ENCODE measurements at places on chromosomes 7 and 10.
A peak's percentile ranks its signal among the peaks of the same experiment; 100 is the strongest.

DNA sequence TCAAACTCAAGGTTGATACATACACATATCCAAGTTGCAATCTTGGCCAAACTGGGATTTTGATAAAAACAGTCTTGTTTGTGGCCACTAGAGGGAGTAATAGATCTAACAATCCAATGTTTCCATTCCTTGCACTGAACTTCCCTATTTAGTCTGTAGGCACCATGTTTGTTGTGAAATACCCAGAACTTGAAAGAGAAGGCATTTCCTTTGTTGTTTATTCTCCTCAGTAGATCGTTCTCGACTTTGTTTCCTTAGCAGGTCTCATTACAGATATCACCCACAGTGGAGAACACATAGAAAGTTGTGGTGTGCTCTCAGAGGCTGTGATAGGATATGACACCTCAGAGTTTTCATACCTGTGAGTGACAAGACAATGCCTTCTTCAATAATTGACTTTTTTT is 70.3 kb upstream of the MXI1 start:
- DNase-seq, result no peak

- DNase-seq, result no peak
Measured at GRCh38 chr10:124227988-124228387, 134.6 kb upstream of the CHST15 start.

GRCh38 chr7:12689451-12689850 is 2.0 kb downstream of the ARL4A start:
- DNase-seq, result no peak

DNA sequence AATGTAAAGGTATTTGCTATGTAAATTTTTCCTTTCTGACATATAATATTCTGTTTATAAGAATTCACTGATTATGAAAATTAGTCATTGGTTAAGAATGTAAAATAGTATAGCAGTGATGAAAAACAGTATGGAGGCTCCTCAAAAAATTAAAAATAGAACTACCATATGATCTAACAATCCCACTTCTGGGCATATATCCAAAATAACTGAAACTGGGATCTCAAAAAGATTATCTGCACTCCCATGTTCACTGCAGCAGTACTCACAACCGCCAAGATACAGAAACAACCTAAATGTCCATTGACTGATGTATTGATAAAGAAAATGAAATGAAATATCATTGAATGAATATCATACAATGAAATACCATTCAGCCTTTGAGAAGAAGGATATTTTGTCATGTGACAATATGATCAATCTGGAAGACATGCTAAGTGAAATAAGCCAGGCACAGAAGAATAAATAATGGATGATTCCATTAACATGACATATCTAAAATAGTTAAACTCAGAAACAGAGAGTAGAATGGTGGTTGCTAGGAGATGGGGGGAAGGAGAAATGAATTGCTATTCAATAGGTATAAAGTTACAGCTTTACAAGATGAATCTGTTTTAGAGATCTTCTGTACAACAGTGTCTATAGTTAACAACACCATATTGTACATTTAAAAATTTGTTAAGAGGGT is 14.0 kb downstream of the C10orf88 start:
- no peak for DNase-seq

DNA sequence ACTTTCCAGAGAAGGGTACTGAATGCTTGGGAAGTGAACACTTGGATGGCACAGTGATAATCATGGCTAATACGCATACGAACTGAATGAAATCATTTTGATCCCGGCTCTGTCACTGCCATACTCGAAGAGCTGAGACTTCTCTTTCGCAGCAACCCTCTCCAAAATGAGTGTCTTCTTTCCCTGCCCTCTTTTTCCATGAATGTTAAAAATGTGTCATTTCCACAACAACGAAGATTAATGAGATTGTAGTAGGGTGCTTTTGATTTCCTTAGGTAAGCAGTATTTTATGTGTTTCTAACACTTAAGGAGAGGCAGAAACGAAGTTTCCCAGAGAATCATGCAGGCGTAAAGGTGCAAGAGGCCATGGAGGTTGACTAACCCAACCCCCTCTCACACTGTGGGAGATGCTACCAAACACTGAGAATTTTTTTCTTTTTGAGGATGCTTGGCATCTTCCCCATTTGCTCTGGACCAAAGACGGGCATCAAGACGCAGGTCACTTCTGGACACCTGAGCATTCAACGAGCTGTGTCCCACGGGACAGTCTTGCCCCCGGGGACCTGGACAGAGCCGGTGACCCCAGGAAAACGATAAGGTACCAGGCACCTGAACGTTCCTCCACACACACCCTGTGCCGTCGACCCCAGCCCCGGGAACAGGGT is 823 bp downstream of the COPG2 start:
- no peak for DNase-seq

- DNase-seq, result no peak
Measured at GRCh38 chr7:97982647-97983046, 7.3 kb downstream of the OCM2 start.

DNA sequence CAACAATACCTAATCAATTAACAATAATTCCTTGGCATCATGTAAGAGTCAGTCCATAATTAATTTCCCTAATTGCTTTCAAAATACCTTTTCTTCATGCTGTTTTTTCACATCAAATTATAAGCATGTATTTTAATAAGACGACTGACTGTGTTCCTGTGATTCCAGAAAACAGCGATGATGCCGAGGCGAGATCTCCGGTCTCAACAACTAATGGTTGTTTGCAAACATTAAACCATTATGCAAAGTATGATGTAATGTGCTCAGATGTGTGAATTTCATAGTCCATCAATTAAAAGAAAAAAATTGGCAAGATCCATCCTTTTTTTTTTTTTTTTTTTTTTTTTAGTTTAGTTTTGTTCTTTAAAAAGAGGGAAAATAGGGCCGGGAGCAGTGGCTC is 44.5 kb upstream of the PIP4K2A start:
- DNase-seq, result no peak

- no peak for DNase-seq
Measured at GRCh38 chr10:43380610-43381222, 9.3 kb downstream of the FXYD4 start.

DNA sequence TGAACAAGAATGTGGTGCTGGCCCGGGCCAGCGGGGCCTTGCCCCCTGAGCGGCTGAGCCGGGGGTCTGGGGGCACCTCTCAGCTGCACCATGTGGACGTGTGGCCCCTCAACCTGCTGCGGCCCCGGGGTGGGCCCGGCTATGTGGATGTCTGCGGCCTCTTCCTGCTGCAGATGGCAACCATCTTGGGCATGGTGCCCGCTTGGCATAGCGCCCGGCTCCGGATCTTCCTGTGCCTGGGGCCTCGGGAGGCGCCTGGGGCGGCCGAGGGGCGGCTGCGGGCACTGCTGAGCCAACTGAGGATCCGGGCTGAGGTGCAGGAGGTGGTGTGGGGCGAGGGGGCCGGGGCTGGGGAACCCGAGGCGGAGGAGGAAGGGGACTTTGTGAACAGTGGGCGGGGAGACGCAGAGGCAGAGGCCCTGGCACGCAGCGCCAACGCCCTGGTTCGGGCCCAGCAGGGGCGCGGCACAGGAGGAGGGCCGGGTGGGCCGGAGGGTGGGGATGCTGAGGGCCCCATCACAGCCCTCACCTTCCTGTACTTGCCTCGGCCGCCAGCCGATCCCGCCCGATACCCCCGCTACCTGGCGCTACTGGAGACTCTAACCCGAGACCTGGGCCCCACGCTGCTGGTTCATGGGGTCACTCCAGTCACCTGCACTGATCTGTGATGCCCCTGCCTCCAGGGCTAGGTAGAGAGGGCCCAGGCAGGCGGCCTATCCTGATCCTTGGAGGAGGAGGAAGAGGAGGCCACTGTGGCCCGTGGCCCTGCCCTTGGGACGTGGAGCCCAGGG is 1.1 kb upstream of the TRIP6 start:
- DNase-seq, result peak; percentile 85

GRCh38 chr10:44955413-44956070 is 4.1 kb upstream of the RASSF4 start:
- no peak for DNase-seq

Data from left cardiac atrium (tissue), 4 donors.